ENCODE measurements at places on chromosomes 5 and 9.
A peak's percentile ranks its signal among the peaks of the same experiment; 100 is the strongest.

DNA sequence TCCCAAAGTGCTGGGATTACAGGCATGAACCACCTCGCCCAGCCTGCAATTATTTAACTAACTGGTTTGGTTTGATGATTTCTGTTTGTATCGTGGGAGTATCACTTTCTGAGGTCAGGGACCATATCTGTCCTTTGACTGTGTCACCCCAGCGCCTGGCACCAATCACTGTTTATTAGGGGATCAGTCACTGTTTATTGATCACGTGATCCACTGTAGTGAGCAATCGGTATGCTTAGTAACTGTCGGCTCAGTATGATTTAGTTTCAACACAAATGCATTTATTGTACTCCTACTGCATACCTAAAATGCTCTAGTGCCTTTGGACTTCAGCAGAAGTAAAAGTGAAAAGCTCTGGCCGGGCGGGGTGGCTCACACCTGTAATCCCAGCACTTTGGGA is 54.8 kb downstream of the COL5A1 start:
- no peak for DNase-seq

- no peak for DNase-seq
These were observed 8.0 kb downstream of the CLPTM1L start for GRCh38 chr5:1336749-1337488.

GRCh38 chr9:91001146-91001611 is 199.6 kb downstream of the SYK start:
- DNase-seq: no peak

DNA sequence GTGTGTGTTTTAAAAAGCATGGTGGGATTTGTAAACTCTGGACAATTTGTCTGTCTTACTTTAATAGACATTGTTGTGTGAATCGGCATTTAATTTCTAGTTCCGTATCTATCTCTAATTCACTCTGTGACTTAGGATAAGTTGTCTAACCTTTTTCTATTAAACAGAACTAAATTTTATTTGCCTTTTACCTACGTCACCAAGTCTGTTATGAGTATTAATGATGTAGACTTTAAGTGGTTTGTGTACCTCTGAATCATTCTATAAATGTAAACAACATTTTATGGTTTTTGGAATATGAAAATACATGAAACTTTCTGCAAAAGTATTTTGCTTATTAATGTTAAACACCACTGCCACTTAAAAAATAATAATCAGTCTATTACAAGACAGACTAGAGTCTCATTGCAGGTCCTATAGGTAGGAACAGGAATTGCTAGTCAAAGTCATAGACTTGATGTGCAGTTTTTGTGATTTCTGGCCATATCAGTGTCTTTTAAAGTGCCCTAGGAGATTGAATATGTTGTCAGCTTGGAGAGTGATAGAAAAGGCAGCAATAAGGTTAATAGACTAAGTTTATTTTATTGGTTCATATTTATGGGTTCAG is 5.6 kb downstream of the RBM27 start:
- no peak for DNase-seq

DNA sequence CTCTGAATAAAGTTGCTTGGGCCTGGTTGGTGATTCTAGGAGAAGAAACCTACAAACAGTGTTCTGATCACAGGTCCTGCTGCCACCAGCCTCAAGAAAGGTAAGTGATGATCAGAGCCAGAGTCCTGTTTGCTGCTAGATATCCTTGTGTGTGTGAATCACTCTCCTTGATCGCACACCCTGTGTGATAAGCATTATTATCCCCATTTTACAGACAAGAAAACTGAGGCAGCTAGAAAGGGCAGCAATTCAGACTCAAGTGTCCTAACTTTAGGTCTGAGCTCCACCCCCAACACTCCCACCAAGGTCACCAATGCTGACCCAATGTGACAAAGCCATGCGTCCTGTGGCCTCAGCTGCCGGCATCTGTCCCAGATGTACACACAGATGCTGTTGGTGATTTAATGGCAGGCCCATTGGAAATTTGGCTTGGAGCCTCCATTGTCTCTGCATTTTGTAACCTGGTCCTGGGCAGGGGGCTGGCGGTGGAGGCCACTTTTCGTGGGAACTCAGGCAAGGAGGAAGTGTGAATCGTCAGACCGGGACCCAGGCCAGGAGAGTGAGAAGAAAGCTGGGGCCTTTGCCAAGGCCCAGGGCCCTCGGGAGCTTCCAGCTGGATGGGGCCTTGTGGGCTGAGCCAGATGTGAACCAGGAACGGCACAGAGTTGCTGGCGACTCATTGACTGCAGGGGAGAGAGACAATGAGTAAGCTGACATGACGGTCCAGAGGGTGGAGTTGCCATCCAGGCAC is 29.8 kb upstream of the GGTA1 start:
- no peak for DNase-seq

- DNase-seq: no peak
These were observed 9.5 kb upstream of the GLDC start for GRCh38 chr9:6655036-6655435.

DNA sequence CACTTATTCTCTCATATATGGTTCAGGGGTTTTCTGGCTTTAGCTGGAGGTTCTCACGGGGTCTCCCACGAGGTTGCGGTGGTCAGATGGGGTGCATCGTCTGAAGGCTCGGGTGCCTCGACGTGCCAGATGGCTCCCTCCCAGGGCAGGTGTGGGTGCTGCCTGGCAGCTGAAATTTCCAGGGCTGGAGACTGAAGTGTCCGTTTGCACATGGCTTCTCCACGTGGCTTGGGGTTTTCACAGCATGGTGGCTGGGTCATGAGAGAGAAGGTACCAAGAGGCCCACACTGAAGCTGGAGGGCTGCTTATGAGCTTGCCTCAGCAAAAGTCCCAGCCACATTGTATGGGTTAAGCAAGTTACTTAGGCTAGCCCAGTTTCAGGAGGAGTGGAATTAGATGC is 218.6 kb downstream of the AGTPBP1 start:
- no peak for DNase-seq

DNA sequence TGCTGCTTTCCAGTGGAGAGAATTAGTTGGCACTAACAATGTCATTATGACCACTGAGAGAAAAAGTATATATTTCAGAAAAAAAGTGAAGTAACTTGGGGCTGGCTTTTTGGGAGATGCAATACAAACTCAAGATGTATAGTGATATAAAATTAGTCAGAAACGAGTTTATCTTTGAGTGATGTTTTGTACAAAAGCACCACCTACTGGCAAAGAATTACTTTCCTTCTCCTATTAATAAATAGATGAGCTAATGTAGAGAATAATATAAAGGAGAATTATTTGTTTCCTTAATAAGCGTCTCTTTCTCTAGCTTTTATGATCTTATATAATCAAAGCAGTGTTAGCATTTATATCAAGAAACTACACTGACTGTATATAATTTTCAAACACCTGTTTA is 158.8 kb downstream of the MEF2C start:
- no peak for DNase-seq

DNA sequence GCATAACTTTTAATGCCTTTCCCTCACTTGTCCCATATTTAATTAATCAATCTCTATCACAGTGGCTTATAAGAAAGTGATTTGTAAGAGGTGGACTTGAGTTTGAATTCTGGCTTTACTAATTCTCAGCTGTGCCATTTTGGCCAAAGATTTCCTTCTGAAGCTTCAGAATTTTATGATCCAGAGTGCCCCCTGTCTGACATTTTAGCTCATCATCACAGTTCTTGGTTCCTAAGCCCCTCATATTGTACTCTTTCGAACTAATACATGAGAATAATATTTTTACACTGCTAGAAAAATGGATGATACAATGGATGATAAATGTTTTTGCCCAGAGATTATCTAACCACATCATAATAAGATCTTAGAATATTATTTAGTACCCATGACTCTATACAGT is 1014.1 kb downstream of the PTPRD start:
- DNase-seq: no peak

DNA sequence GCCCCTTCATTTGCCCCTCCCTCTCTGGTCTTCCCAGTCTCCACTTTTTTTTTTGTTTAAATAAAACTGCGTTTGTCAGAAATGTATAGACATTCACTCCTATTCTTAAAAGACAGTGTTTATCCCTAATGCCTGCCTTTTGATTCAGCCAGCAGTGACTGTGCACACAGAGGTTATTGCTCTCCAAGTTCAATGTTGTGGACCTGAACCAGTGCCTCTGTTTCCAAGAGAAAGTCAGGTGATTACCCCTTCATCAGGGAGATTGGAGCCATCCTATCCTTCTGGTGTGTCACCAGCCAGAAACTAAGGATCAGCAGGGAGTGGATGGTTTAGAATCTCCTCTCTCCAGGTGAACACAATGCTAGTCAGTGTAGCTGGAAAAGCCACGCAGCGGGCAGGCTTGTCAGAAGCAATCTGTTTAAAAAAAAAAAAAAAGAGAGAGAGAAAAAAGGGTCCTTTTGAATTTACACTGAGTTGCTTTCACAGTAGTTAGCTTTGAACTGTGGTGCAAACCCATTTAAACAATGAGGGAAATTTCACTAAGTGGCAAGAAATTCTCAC is 167.5 kb upstream of the DMRT1 start:
- DNase-seq: no peak

DNA sequence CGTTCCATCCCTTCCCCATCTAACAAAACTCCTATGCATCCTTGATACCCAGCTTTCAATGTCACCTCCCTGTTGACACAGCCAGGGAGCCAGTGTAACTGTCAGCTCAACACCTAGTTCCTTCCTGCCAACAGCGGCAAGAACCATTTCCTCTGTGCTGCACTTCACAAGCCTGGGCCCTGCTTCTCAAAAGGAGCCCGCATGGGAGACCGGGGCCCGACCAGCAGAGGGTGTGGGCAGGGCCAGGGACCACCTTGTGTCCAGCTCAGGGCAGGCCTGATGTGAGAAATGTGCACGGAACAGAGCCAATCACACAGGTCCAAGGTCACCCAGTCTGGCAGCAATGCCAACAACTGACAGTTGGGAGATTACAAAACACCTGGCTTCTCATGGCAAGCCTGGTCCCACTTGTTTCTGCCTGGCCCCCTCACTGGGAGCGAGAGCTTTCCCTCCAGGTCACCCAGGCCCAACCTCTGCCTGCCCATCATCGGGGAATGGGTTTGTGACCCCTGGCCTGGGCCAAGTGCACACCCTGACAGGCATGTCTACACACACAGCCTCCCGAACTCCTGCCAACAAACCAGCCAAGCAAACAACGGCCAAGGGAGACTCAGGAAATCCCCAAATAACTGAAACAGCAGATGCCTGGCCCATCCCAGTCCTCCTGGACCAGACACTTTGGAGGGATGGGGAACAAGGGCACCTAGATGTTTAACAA is 3.1 kb downstream of the RNF44 start:
- DNase-seq: peak; percentile 49

- DNase-seq: no peak
These were observed 42.3 kb downstream of the PLGRKT start for GRCh38 chr9:5395428-5395827.

- DNase-seq: no peak
These were observed 84.3 kb upstream of the MELK start for GRCh38 chr9:36488389-36488756.
